ENCODE measurements at places on chromosomes 6 and 20. TPM values are rescaled to one million over a fixed set of nuclear protein-coding genes. Genes with fewer than 3 reads are reported as not detected.

GRCh38 chr20:8456765-8457164, 324.7 kb downstream of the PLCB1 start:
- DNase-seq, result no peak

GRCh38 chr6:108875161-108875555, 26.9 kb downstream of the ARMC2 start:
- no peak for DNase-seq

Gene CCM2L
- 9.9 TPM for polyA plus RNA-seq

Gene CEP250
- 4.9 TPM for polyA plus RNA-seq

Gene LY86
- 4.8 TPM for polyA plus RNA-seq
